ENCODE measurements at places on chromosomes 1 and 21.

DNA sequence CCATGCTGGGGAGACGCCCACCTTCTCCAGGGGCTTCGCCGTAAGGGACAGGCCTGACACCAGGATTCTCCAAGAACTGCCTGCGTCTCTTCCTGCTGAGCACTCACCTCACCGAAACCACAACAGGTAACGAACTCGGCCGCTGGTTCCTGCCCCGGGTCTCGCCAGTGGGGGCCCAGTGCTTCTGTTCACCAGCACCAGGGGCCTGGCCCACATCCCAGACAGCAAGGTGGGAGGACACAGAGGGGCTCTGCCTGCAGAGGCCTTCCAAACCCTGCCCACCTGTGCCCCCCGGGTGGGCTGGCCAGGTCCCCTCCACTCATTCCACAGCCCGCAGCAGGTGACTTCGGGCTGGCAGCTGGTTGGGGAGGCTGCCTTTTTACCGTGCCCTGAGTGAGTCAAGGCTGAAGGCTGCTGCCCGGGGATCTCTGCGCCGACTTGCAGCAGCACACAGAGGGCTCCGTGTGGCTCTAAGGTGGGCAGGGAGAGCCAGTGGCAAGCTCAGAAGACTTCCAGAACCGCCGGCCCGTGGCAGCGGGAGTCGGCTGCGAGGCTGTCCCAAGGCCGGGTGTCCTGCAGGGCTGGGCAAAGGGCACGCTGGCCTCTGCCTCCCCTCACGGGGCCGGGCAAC, 14.7 kb upstream of the COL18A1 start:
- no peak for DNase-seq

DNA sequence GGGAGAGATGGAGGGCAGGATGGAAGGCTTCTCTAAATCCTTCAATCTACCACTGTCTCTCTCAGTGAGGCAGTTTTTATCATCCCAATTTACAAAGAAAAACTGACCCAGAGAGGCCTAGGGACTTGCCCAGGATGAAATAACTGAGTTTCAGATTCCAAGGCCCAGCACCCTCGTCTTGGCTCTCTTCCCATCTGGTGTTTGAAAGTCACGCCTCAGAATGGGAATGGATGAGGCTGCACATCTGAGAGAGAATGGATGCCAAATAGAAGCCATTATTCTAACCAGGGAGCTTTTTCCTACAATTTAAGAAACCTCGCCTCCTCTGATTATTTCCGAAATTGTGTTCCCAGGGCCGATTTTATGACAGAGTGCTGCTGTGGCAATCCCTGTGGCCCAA, 10.6 kb upstream of the KCNN3 start:
- DNase-seq: no peak

- DNase-seq: no peak
These were observed 263.2 kb upstream of the NFIA start for GRCh38 chr1:60818969-60819701.

DNA sequence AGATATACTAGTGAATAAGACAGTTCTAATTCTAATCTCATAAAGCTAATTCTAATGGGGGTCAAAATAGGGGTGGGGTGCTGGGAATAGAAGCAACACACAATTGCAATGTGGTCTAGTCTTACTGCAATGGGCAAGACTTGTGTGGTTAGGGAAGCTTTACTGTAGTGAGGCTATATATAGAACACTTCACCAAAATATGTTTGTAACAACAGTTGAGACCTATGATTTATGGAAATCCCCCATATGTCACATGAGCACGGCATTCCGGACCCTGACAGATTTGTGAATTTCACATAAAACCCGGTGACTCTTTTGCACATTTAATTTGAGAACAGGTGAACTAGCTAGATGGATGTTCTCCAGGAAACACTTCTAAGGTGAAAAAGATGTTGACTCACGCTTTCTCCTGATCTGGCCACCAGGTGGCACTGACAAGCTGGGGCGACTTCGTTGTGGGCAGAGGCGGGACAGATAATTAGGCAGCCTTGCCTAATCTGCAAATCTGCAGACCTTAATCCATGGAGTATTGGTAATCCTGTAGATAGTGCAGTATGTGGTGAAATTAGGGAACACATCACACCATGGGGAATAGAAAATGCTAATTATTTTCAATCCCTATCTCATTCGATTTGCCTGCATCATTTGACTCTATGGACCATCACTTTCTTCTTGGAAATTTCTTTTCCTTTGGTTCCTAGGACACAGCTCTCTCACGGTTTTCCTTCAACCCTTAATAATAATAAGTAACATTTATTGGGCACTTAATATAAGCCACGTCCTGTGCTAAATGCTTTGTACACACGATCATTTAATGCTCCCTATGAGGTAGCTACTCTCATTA, 37.7 kb downstream of the KIAA0040 start:
- peak; percentile 35 for DNase-seq

GRCh38 chr21:38869946-38870345, 64.2 kb downstream of the ETS2 start:
- DNase-seq: no peak

GRCh38 chr1:67618285-67619018, 66.5 kb upstream of the GADD45A start:
- no peak for DNase-seq

DNA sequence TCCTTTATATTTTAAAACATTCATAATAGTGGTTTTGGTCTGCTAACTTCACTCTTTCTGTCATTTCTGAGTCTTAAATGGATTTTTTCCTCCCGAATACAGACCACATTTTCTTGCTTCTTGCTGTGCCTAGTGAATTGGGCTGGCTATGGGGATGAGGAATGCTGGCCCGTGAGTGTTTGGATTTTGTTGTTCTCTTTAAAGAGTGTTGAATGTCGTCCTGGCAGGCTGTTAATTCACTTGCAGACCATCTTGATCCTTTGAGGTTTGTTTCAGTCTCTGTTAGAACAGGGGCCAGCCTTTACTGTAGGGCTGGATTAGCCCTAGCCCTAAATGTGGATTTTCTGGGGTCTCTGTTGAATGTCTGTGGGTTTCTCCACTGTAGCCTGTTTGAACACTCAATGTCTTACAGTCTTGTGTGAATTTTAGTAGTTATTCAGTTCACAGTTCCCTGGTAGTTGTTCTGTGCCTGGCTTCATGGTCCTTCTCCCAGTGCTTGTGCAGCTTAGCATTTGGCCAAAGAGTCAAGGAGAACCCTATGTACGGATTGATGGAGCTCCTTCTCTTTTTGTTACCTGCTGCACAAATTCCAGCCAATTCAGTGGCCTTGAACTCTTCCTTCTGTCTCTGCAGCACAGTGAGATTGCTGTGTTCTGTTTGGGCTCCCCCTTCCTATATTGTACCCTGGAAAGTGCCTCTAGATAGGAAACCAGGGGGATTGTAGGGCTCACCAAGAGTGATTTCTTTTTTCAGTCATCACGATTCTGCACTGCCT, 95.7 kb downstream of the DYRK1A start:
- DNase-seq: no peak

GRCh38 chr1:195763907-195764374, 844.3 kb downstream of the KCNT2 start:
- DNase-seq: no peak

GRCh38 chr21:28639737-28640136, 352.9 kb downstream of the LTN1 start:
- DNase-seq: no peak

DNA sequence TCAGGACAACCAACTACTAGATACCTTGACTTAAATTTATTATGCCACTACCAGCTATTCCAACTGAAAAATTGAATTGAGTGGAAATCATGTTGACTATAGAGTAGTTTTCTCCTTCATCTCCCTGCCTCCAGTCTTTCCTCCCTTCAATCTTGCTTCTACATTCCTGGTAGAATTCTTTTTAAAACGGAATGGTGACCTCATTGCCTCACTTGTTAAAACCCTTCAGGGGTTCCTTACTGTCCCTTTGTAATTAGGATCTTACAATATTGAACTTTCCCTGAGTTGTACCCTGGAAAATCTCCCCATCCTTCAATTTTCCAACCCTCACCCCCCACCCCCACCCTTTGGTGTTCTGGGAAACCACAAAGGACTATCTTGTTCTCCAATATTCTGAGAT, 82.8 kb upstream of the ZNF326 start:
- DNase-seq: no peak

DNA sequence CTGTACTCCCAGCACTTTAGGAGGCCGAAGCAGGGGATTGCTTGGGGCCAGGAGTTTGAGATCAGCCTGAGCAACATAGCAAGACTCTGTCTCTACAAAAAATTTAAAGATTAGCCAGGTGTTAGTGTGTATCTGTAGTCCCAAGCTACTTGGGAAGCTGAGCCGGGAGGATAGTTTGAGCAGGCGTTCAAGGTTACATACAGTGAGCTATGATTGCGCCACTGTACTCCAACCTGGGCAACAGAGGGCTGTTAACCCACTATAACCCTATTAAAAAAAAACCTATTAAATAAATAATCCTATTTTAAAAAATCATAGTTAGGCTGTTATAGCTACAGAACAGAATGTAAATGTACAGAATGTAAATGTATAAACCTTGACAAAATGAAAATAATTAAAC, 2.2 kb downstream of the MIS18A start:
- no peak for DNase-seq

- DNase-seq: no peak
These were observed 30.6 kb downstream of the HFM1 start for GRCh38 chr1:91374086-91374485.
